Activated CD8-positive, alpha-beta memory T cell treated with anti-CD3 and anti-CD28 coated beads for 24 hours (primary cell): ENCODE measurements at places on chromosomes 3 and 15.
A peak's percentile ranks its signal among the peaks of the same experiment; 100 is the strongest.

DNA sequence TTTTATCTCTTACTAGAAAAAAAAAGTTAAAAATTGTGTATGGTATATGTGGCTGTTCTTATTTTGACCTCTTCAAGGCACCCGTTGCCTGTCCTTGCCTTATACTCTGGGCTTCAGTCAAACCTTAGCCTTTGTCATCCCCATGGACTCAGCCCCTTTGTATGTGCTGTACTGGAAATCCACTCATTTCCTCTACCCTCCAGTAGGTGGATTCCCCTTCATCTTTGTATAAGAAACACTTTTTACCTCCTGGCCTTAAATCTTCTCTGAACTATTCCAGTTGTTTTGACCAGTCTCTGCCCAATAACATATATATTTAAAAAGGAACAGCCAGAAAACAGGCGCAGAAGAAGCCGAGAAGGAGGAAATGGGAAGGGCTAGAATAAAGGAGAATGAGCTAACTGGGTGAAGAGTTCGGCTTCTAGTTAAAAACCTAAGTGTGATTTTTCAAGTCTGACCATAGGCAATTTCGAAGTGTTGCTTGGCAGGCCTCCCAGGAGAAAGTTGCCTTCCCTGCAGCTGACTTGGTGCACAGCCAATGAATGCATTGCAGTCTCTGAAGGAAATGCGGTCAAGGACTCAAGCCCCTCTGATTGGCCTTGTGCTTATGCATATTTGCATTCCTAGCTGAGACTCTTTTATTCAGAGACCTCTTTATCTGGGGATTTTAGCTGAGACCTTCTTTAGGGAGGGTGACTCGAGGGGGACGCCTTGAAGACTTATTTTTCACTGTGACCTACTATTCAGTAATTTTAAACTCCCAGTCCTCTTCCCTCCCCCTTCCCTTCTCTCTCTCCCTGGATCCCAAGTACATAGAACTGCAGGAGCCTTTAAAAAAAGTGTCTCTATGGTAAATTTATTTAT, 277.4 kb downstream of the ROBO1 start:
- no peak for DNase-seq

DNA sequence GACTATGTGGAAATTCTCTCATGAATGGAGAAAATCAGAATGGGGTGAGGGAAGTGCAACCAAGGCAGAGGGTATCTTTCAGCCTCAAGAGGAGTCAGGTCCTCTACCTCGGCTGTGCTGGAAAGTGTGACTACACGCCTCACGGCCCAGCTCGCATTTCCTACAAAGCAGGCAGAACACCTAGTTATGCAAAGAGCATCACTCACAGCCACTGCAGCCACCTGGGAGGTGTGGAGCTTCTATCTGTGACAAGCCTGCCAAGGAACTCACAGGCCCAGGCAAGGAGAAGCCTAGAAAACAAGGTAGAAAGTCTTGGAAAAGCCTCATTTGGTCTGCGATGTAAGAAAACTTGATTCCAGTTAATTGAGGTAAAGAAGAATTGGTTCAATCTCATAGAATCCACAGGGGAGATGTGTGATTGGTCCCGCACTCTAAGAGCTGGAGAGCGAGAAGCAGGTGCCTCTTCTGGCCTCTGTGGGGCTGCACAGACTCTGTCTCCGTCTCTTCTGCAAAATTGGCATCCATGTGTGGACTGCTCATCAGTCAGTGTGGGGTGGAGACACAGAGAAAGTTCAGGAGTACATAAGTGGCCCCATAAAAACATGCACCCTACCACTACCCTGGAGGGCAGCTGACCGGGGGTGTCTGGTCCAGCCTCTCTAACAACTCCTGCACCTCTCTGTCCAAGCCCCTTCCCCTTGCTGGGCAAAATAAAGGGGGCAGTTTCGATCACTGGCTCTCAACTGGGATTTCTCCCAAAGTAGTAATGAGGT, 76.8 kb downstream of the TAMM41 start:
- DNase-seq, result no peak

GRCh38 chr3:188211476-188211875, 57.5 kb downstream of the LPP start:
- DNase-seq, result no peak

- DNase-seq, result no peak
Observed at GRCh38 chr3:162994165-162994564, 1497.6 kb downstream of the OTOL1 start.

DNA sequence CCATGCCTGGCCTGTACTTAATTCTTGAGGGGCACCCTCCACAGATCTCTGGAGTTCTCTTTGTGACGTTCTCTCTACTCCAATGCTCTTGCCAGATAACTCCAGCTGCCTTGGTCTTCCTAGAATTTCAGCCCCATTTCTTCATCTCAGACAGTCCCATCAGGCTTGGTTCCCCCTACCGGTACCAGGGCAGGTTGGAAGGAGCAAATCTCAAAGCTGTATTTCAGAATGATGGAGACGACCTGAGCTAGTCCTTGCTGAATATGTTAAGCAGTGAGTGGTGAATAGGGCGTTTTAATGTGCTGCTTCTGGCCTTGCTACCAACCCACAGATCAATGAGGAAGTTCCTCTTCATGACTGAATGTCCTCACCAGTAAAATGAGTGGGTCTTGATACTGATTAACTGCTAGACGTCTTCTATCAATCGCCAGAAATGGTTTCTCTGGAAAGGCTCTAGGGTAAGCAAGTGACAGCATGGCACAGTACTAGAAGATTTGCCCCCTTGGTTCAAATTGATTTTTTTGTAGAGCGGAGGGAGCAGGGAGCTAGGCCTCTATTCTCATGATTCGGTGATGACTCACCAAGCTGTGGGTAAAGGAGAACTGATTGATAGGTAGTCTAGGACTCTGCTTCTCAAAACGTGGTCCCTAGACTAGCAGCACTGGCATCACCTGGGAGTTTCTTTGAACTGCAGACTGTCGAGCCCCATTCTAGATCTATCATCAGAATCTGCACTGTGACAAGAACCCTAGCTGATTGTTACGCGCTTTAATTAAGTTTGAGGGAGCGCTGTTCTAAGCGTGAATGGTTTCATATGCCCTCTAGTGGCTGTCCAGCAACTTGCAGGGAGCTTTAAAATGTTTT, 67.8 kb downstream of the UBP1 start:
- DNase-seq, result peak; percentile 74

- DNase-seq, result no peak
Observed at GRCh38 chr3:68287101-68287500, 632.7 kb upstream of the SUCLG2 start.

DNA sequence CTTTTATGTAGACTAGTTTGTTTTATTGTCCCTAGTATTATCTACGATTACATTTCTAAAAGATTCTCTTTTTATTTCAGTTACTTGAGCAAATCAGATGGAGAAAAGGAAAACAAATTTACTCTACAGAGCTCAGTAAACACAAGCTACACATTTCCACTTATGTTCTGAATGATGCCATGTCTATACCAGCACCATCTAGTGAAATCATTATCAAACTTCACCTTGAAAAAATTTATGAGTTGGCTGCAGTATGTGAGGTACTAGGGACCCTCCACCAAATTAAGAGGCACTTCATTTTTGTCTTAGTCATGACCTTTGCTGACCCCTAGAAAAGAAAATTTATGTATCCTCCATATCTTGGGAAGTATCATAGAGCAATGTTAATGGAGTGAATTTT, 827.4 kb downstream of the SI start:
- no peak for DNase-seq
